ENCODE measurements at places on chromosomes 16 and 17.

DNA sequence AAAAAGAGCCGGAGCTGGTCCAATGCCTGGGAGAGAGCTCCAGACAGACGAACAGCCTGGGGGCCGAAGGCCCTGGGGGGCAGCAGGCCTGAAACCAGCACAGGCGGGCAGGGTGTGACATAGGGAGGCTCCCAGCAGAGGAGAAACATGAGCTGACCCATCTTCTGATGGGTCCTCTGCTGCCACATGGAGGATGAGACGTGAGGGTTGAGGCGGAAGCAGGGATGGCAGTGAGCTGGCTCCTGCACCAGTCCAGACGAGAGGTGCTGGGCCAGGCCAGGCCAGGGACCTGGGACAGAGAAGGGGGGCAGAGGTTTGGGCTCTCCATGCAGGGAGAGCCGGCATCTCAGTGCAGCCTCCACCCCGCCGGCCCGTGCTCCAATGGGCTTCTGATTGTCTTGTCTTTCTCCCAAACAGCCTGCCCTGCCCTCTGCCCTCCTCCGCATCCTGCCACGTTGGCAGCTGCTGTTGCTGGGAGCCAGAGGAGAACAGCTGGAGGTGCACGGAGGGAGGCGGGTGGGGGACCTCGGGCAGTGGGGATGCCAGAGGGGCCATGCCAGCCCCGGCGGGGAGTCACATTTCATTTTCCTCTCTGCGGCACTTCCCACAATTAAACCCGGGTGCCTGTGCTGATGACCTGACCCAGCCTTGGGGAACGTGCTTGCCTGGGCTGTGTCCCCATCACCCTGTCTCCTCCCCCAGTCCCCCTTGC lies 139.1 kb upstream of the GSE1 start:
- DNase-seq = no peak

DNA sequence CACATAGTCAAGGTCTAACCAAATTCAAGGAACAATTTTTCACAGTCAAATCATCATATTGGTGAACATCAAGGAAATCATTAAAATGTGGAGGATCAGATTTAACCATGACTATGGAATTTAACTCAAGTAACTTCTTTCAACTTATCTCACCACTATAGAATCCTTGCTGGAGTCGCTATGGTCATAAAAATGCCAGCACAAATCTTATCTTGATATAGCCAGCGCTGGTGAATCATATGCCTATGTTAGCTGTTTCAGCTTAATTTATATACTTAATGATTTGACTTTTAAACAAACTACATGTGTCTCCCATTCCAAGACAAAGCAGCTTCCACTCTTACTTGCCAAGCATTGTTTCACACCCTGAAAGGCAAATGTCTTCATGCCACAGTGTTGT lies 416.4 kb downstream of the CDH11 start:
- no peak for DNase-seq

DNA sequence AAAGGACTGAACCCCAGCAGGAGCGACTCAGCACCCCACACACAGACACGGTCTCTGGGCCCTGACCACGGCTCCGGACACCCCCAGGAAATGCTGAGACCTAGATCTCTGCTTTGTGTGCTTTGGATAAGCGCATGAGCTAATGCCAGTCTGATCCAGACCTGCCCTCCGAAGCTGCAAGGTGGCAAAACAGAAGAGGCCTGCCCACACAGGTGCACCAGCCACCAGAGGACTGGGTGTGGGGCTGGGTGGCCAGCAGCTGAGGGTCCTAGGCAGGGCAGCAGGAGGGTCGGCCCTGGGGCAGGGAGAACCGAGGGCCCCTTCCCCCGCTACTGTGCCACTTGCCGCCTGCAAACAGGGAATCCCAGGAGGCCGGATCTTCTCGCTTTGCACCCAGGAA lies 30.7 kb upstream of the EIF1 start:
- no peak for DNase-seq

GRCh38 chr17:77531641-77532040 lies 390.9 kb downstream of the SEC14L1 start:
- DNase-seq = no peak

DNA sequence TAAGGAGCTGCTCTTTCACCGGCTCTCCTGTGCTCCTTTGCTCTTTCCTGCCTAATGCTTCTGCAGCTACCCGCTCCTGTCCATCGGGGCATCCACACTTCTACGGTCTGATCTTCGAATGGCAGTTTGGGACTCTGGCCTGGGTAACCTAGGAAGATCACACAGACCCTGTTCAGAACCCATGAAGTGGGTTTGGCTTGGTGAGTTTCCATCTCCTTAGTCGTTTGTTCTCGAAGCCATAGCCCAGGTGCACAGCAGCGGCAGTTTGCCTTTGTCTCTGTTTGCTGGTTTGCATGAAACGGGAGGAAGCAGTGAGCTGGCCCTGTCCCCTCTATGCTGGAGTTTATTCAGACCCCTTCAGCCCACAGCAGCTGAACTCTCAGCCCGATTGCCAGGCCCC lies 29.0 kb downstream of the PSMD7 start:
- no peak for DNase-seq

DNA sequence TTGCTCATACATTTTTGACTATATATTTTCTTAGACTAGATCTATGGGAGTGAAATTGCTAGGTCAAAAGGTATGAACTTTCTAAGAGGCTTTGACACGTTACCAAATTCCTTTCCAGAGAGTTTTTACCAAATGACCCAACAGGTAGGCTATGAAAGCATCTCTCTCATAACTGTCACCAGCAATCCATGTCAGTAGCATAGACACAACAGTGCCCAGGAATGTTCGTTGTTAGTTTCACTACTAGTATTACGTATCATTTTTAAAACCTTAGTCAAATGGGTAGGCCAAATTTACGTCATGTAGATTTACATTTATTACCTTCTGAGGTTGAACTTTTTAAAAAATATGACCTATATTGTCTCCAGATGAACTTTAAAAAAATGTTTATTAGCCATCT lies 66.8 kb downstream of the MARCHF10 start:
- DNase-seq = no peak

GRCh38 chr16:77472262-77472661 lies 37.4 kb upstream of the ADAMTS18 start:
- no peak for DNase-seq

GRCh38 chr16:48350736-48351135 lies 34.5 kb downstream of the SIAH1 start:
- DNase-seq = no peak

DNA sequence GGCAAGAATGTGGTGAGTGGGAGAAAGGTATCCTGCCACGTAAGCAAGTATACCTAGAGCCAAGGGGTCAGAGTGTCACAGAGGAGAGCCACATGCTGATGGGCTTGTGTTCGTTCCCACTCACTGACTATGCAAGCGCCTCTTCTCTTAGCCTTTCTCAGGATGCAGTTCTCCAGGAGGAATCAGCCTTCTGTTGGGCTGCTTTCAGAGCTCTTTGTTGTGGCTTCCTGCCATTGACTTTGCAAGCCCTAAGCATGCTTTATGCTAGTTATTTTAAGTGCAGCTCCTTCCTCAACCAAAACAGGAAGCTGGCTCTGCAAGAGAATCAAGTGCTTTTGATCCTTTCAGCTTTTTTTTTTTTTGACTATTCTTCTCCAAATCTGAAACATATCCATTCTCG lies 66.6 kb downstream of the SIAH1 start:
- DNase-seq = peak; percentile 5

DNA sequence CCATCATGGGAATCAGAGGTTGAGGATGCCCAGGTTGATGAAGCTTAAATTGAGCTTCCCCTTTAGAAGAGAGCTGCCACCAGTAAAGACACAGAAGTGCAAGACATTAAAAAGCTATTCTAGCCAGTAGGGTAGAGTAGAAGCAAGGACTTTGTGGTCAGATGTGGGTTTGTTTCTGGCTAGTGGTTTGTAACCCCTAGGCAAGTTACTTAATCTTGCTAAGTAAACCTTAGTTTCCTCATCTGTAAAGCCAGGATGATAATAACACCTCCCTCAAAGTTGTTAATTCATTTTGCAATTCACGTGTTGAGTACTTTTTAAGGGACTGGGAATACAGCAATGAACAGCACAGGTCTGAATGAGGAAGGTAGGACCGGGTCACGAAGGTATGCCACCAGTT lies 3.6 kb downstream of the SNTB2 start:
- DNase-seq = no peak

- DNase-seq = no peak
Measured at GRCh38 chr17:76255801-76256429, 9.2 kb upstream of the UBALD2 start.

DNA sequence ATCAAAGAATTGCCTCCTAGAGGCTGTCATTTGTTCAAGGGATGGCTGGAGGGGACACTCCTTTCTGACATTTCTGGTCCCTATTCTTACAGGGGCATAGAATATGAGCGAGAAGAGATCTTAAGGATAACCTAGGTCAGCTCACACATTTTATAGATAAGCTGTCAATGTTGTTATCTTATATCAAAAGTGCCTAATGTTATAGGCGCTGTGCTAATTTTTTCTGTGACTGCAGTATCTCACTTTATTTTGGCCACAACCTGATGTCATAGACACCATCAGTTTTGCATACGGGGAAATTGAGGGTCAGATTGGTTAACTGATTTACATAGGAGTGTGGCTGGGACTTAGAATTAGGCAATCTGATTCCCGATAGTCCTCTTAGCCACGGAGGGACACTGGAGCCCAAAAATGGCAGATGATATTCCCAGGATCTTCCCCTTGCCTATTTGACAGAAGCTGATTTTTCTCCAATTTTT lies 1.2 kb downstream of the CPD start:
- DNase-seq = no peak

DNA sequence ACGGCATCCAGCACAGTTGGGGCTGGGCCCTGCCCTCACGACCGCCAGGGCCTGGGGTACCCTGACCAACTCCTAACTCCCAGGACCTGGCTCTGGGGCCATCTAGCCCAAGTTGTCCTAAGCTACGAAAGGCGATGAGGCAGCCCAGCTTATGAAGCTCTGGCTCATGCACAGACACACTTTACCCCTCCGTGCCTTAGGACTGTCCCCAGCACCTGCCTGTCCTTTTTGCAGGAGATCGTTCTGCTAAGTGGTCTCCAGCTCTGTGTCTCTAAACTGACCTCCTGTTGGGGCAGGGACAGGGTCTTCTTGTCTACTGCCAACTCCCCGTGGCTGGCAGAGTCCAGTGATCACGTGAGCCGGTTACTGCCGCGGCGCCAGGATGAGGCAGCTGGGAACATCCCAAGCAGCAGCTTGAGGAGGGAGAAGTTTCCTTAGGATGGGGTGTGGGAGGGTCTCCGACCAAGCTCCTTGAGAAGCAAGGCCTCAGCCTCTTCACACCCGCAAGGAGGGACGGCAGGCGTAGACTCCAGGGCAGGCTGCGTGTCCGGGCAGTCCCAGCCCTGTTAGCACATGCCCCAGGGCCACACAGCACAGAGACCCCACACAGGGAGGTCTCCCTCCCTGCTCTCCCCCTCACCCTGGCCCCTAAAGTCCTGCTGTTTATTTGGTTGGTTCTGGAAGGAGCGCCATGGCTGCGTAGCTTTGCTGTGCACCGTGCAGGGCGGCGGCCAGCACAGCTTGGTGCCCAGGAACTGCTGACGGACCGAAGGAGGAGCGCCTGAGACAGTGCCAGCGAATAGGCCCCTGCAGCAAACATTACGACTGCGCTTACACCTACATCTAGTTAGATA lies 16.4 kb upstream of the METRNL start:
- DNase-seq = no peak

All from A673 (cell line).